ENCODE measurements at places on chromosomes 2 and 18.

DNA sequence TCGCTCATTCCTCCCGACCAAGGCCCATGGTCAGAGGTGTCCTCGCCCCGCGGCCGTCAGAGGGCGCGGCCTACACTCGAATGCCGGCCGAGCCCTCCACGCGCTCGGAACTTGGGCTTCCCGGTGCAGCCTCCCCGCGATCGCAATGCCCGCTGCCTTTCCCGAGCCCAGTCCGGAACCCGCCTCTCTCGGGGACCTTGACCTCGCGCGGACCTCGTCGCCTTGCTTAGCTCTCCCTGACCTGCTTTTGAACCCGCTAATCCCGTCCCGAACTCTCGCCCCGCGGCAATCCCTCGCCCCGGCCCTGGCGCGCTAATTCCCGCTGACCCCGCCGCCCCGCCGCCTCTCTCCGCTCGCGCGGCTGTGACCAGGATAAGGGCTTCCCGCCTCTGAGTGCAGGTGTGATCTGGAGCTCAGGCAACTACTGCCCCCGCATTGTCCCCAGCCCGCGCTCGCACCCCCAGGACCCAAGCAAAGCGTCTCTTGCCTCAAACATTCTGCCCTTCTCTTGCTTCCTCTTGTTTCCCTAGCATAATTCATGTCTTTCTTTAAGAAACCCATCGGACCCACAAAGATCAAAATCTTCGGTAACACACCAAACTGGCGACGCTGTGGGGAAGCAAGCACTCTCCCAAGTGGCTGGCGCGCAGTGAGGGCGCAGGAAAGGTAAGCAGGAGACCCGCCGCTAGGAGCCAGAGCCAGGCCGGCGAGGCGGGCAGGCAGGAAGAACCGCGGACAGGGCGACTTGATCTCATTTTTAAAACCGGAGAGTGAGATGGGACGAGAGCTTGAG, 46.6 kb upstream of the ATP6V1B1 start:
- no peak for DNase-seq

- DNase-seq, result no peak
Observed at GRCh38 chr2:45889053-45889452, 237.6 kb downstream of the PRKCE start.

GRCh38 chr2:177543007-177543760, 150.6 kb downstream of the AGPS start:
- DNase-seq, result no peak

GRCh38 chr2:106138543-106139237, 55.4 kb downstream of the UXS1 start:
- no peak for DNase-seq

DNA sequence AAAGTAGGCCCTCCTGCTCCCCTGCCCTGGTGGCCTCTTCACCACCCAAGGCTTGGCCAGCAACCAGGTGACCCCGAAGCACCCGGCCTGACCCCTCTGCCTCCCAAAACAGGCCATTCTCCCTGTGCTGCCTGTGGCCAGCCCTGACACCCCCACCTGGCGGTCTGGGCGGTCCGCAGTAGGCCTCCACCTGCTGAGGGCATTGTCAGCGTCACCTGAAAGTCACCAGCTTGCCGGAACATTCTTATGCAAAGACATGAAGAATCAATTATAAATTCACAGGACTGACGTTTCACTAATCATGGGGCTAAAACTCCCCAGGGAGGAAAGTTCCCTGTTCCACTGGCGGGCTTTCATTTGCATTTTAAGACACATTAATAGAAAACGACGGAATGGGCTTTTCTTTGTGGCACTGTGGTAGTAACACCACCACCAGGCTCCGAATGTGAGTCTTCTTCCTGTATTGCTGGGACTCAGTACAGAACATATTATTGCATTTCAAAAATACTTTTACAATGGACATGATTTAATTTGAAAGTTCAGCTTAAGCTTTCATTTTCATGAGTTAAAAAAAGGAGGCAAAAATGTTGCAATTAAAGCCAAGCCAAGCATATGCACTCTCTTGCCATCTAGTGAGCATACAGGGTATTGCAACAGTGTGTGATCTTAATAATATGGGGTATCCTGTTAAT, 57.4 kb downstream of the ADI1 start:
- no peak for DNase-seq

- DNase-seq, result no peak
Observed at GRCh38 chr2:197547163-197547900, 31.5 kb downstream of the MOB4 start.
